ENCODE measurements at places on chromosomes 1 and 21.

DNA sequence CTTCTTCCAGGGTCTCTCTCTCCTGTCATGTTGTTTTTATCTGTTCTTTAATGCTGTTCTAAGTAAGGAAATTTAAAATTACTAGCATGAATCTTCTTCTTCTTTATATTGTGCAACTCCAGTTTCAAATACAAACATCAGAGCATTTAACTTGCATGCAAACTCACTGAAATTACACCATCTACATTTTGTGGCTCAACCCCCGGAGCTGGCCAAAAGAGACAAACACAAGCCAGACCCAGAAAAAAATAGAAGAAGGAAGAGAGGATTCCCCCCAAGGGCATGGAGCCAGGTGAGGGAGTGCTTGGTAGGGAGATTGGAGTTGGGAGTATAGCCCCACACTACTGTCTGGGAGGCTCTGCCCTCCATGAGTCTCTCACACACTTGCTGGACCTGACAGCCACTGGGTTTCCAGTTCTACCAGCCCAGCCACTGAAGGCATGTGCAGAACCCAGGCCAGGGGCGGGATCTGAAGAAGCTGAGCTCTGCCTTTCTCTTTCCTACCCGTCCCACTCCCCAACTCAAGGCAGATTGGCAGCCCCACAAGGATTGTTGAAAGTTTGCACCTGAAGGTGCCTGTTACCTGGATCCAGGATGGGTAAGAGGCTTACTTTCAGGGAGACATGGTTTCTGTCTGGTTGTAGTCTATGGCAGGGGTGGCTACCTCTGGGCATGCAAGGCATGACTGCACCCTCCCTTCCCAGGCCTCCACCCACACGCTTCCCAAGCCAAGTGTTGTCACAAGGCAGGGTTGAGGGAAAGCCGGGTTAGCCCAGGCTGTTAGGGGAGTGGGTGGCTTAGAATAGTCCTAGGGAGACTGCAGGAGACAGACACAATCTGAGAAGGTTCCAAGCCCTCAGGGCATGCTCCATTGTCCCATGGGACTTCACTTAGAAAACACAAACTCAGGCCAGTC, 297.2 kb downstream of the TGFB2 start:
- DNase-seq, result peak; percentile 19

DNA sequence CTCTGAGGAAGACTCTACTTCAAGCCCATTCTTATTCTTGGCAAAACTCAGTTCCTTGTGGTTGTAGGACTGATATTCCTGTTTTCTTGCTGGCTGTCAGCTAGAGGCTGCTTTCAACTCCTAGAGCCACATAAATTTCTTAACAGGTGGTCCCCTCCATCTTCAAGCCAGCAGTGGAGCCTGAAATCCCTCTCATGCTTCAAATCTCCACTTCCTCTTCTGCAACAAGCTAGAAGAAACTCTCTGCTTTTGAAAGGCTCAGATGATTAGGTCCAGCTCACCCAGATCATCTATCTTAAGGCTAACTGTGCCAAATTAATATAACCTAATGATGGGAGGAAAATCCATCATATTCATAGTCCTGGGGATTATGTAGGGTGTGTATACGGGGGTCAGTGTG, 43.2 kb upstream of the CD34 start:
- DNase-seq, result no peak

DNA sequence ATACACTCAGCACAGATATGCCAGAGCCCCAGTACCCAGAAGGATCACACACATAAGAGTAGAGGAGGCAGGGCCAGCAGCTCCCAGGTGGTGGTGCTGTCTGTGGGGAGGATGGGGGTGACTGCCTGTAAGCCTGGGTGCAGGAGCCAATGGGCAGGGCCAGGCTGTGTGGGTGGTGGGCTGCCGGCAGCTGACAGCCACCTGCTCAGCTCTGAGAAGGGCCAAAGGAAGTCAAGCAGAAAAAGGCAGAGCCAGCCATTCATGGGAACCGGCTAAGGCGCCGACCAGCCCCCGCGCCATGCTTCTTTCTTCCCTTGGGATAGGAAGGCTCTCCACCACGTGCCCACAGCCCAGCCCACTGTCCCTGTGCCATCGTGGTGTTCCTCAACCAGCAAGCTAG, 14.1 kb downstream of the PIK3C2B start:
- no peak for DNase-seq

DNA sequence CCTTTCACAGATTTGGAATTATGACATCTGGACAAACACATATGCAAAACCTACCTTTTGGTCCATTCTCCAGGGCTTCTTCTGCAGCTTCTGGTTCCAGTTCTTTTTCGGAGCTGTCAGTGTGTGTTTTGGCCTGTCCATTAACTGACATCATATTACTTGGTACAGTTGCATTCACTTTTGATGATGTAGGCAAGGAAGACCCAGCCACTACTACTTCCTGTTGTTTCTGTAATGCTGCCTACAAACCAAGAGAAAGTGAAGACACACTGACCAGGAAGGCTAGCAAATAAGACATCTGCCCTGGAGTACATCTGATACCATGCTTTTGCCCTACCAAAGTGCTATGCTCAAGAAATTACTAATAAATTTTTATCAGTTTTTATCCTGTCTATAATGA, 31.9 kb downstream of the ACBD3 start:
- DNase-seq, result no peak

- no peak for DNase-seq
Observed at GRCh38 chr1:234938924-234939323, 189.7 kb downstream of the TOMM20 start.

DNA sequence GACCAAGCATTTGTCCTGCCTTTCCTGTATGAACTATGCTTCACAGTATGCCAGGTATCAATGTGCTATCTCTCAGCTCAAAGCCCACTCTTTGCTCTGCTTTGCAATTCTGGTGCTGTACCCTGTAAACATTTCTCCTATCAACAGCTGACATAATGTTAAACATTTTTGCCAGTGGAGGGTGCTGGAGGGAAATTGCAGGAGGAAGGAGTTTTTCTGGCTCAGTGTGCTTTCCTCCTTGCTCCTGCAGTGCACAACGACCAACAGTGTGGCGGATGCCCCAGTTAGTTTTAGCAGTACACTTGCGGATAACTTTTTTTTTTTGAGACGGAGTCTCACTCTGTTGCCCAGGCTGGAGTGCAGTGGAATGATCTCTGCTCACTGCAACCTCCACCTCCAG, 67.1 kb upstream of the PTGFRN start:
- DNase-seq, result peak; percentile 21

- DNase-seq, result no peak
Observed at GRCh38 chr1:64001038-64001437, 202.4 kb upstream of the UBE2U start.

- DNase-seq, result no peak
Observed at GRCh38 chr1:1332774-1333480, 1.8 kb downstream of the TAS1R3 start.

GRCh38 chr1:57934745-57935144, 510.9 kb upstream of the DAB1 start:
- no peak for DNase-seq

DNA sequence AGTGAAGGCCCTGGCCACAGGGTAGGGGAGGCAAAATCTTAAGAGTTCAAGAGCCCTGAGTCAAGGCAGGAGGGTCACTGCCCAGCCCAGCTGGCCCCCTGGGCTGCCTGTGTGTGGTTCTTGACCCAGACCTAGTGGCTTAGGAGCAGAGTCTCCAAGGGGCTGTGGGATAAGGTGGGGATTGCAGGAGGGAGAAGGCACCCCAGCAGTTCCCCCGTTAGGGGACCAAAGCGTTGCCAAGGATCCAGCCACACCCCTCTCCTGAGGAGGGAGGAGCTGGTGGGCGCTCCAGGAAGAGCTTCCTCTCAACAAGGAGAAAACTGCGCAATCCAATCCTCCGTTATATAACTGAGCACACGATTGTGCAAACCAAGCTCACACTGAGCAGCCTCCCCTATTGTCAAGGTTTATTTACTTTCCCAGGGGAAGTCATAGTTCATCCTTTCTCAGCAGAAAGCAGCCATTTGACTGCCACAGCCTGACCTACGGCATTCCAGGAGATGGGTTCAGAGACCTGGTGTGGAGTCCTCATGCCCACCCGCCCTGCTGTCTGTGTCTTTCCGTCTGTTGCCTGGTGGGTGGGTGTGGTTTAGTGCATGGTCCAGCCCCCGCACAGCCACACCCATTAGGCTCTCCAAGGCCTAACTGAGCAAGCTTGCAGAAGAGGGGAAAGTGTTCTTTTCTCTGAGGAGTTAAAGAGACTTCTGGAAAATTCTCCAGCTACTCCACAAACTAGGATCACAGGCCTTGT, 3.5 kb downstream of the EPHX1 start:
- peak; percentile 79 for DNase-seq

DNA sequence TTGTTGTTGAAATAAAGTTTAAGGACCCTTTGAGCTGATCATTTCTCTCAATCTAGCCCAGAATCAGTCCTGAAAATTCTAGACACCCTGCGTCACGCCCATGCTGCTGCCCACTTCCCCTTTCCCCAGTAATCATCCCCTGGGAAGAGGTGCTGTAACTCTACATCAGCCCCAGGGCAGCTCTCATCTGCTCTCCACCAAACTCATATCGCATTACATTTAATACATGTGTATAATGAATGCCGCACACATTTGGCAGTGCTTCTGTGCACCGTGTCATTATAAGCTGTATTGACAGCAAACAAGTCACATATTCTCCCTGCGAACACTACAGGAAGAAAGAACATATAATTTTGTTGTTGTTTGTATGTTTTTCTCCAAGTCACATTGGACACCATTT, 539.7 kb upstream of the DAB1 start:
- no peak for DNase-seq

- DNase-seq, result no peak
Observed at GRCh38 chr1:226512076-226512728, 36.4 kb upstream of the STUM start.

DNA sequence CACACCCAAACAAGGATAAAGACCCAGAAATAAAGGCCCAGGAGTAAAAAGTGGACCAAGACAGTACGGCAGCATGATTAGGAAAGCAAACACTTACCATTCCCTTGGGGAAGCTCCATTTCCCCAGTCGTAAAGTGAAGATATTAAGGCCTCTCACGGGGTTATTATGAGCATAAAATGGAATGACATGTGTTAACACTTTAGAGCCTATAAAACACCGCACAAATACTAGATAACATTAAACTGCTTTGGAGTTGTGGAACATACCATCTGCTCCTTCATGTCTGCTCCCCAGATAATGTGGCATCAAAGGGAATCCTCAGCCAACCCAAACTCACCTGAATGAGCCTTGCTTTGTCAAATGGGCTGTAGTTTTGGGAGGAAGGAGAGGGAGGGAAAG, 8.9 kb upstream of the ITLN2 start:
- DNase-seq, result no peak

- DNase-seq, result no peak
Observed at GRCh38 chr1:196059210-196059609, 549.0 kb downstream of the KCNT2 start.

DNA sequence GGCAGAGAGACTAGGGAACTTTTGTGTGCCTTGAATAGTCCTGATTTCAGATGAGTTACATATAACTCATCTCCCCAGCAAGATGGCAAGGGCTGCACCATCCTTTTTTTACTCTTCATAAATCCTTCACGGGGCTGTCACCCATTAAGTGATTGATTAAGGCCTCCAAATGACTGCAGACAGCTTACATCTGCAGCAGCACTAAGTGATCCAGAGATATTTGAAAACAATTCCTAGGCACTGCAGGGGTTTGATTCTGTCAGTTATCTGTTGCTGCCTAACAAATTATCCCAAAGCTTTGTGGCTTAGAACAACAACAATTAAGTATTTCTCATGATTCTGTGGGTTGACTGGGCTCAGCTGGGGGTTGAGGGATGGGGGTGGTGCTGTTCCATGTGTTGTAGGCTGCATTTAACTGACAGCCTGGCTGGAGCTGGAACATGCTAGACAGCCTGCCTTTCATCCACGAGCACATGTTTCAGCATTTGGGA, 19.3 kb downstream of the TEX38 start:
- DNase-seq, result no peak

DNA sequence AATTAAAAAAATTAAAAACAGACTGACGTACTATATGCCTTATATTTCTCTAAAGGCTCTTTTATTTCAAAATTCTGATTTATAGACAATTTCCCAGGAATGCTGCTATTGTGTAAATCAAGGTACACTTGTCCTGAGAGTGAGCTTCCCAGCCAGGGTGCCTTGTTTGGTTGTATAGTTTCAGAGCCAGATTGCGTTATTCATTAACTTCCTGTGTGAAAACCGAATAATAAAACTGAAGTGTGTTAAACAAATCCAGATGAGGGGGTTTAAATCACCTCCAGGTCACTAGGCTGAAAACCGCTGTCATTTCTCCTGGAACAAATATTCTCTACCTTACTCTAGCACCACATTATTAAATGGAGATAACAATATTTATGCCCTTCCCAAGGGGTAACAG, 68.7 kb downstream of the LMX1A start:
- no peak for DNase-seq

GRCh38 chr1:235873571-235873970, 6.9 kb upstream of the LYST start:
- no peak for DNase-seq

GRCh38 chr1:91635763-91636162, 135.1 kb downstream of the CDC7 start:
- peak; percentile 87 for DNase-seq

GRCh38 chr21:37419228-37419906, 52.8 kb downstream of the DYRK1A start:
- DNase-seq, result no peak

GRCh38 chr1:237884237-237884636, 6.5 kb downstream of the ZP4 start:
- no peak for DNase-seq

DNA sequence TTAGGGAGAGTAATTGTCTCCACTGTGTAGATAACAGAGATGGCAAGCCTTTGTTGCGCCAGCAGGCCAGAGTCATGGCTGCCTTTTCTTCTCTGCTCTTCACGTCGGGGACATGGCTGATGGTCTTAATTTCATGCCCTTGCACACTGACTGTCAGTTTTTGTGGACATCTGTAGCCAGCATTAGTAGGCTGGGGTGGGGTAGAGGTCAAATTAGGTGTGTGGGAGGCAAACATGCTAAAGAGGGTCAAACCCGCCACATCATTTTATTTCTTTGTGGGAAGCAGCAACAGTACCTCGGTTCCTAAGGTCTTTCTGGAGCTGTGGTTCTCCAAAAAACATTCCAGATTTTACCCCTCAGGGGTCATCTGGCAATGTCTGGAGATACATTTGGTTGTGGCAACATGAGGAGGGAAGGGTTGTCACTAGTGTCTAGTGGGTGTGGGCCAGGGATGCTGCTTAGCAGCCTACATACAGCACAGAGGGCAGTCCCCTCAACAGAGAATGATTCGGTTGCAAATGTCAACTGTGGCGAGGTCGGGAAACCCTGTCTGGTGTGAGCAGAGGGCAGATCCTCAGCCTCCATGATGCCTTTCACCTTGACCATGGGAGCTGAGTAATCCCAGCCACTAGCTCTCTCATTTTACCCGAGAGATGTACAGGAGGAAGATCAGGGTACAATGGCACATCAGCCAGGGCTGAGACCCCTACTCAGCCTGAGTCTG, 14.7 kb downstream of the RUNX1 start:
- no peak for DNase-seq
